Stimulated activated CD4-positive, alpha-beta T cell treated with anti-CD3 and anti-CD28 coated beads, TNF-alpha, amount 100 ng/mL, for 1 hour (primary cell): ENCODE measurements at places on chromosomes 7 and 10.

DNA sequence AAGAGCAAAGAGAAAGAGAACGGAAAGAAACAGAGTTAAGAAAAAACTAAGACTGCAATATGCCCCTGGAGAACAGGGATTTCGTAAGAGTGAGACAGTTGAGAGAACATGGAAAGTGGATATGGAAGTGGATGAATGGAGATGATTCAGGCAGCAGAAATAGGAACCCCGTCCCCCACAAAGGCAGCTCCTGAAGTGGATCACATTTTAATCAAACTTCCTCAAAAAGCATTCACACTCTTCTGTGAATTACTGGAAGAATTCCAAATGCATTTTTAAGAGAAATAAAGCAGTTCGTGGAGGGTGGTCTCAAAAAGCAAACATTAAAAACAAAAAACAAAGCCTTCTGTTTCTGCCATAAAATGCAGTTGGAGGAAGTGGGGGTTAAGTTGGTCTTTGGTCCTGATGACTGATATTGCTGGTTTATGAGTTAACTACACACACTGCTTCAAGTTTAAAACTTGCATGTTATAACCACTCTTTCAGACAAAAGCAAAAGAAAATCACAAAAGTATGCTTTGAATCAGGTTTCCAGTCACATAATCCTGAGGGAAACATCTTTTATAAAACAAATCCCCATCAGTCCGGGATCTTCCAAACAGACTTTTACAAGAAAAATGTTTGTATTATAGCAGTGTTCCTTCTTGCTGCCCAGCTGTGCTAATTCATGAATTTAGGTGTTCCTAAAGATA lies 214.3 kb downstream of the FANK1 start:
- no peak for DNase-seq

GRCh38 chr7:16187131-16187530 lies 234.2 kb downstream of the CRPPA start:
- DNase-seq: no peak

- DNase-seq: no peak
These were observed 993 bp downstream of the PTPRN2 start for GRCh38 chr7:158586499-158587161.

DNA sequence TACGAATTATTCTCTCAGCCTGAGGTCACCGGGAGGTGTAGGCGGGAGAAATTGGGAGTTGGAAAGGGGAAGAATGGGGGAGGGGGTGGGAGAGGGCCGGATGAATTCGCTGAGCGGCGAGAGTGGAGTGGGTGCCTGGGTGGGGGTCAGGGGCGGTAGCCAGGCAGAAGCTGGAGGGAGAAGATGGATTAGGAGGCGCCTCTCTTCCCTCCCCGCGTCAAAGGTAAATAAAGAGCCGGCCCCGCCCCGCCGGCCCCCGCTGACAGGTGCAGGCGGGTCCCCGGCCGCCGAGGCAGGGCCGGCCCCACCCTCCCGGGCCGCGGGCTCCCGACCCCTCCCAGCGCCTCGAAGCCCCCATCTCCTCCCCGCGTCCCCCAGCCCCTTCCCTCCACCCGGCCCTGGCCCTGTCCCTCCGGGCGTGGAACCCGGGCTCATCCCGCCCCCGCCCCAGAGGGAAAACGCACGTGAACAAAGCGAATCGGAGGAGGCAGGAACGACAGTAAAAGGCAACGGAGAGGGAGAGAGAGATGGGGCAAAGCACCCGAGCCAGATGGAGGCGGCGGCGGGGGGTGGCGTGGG lies 872 bp downstream of the FAM131B start:
- DNase-seq: no peak

GRCh38 chr10:87605628-87606251 lies 53.9 kb upstream of the PAPSS2 start:
- no peak for DNase-seq

DNA sequence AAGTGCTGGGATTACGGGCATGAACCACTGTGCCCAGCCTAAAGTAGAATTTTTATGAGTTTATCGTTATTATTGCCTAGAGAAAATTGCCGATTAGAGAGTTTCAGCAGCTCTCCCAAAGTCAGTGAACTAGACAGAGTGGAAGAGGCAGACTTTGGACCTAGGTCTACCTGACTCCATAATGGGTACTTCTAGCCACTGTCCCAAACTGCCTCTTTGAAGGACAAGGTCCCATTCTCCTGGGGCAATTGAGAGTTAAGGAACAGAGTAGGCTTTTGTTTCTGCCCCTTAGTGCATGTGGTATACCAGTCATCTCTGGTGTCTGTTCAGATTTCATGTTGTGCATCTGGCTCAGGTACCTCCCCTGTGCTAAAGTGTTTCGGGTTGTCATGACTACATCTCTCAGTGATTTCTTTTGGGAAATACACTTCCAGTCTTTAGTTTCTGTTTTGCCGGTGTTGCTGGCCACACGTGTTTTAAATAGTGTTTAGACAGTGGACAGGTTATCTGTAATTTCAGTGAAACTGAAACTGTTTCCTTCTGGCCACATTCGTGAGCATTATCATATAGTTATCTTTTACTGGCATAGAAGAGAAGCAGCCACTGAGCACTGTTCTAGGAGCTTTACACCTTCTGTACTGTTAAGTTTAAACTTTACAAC lies 4.7 kb downstream of the TMEM236 start:
- no peak for DNase-seq

GRCh38 chr7:49322476-49322875 lies 398.1 kb downstream of the CDC14C start:
- DNase-seq: no peak

- no peak for DNase-seq
These were observed 29.2 kb downstream of the DLD start for GRCh38 chr7:107920048-107920772.
